CD8-positive, alpha-beta T cell (primary cell): ENCODE measurements at places on chromosomes 5 and 9.

DNA sequence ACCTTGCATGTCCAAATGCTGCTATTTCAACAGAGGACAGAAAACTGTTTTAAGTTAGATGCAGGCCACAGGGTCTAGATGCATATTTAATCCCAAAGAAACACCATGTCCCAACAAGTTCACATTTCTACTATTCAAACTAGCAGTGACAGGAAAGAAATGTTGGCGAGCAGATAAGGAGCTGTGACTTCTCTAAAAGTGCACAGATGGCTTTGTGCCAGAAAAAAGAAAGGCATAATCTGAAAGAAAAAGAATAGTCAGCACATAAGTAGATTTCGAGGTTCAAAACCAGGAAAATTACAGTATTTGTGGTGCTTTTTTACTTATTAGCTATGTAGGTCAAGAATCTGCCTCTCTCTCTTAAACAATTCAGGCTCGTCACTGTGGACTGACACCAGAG, 178.3 kb downstream of the DNAH5 start:
- DNase-seq = no peak

- DNase-seq = no peak
Observed at GRCh38 chr9:88303721-88304451, 84.4 kb upstream of the SPIN1 start.

DNA sequence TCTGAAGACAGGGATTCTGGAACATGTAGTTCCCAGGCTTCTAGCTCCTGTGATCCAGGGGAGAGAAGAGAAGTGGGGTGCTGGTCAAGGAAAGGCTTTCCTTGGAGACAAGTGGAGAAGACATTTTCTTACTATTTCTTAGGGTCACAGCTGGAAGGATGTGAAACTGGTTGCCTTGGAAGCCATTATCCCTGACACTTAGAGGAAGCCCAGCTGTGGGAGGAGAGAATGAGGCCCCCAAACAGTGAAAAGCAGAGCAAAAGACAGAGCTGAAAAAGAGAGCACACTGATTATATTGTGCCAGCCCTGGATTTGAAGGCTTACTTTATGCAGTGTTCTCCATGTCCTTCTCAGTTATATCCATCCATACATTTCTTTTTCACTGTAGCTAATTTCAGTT, 17.5 kb upstream of the SHB start:
- DNase-seq = no peak

DNA sequence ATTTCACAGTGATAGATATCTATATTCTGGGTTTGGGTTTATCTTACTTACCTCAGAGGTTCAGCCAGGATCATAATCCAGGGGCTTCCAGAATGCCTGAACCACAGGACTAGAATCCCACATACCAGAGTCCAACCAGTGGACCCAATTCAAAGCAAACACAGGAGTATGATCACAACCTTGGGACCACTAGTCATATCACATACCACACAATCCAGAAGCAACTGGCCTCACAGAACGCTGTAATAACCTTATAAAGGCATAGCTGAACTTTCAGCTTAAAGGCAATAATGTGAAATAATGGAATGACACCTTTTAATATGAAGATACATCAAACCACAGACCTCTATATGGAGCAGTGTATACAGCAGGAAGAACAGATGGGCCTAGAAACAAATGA, 25.3 kb downstream of the RAPGEF6 start:
- no peak for DNase-seq

DNA sequence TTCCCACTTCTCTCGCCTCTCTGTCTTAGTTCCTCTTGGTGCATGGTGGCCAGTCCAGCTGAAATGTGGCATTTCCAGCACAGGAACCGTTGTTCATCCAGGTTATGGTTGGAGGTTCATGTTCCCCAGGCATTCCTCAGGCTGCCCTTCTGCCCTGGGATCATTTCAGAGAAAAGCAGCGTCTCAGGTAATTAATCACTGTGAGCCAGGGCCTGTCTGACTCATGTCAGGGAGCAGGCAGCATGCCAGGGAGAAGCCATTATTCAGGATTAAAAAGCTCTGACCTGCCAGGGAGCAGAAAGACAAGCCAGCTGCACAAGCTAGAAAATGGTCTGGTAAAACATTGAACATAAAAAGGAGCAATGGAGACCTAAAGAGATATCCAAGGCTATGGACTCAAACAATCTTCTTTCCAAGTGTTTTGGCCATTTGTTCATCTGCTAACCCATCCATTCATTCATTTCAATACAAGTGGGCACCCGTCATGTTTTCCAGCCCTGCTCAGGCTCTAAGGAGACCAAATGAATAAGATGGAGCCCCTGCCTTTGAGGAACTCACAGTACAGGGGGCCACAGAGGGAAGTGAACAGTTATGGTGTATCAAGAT, 241.4 kb downstream of the DRD1 start:
- no peak for DNase-seq

DNA sequence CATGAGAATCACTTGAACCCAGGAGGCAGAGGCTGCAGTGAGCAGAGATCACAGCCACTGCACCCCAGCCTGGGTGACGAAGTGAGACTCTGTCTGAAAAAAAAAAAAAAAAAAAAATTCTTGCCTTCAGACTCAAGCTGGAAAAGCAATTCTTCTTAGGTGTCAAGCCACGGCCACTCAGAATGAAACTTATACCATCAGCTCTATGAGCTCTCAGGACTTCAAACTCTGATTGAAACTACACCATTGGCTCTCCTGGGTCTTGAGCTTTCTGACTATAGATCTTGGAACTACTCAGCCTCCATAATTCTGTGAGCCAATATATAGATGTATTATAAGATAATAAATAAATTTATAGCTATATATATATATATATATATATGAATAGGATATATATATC, 12.9 kb upstream of the FGF10 start:
- DNase-seq = no peak

DNA sequence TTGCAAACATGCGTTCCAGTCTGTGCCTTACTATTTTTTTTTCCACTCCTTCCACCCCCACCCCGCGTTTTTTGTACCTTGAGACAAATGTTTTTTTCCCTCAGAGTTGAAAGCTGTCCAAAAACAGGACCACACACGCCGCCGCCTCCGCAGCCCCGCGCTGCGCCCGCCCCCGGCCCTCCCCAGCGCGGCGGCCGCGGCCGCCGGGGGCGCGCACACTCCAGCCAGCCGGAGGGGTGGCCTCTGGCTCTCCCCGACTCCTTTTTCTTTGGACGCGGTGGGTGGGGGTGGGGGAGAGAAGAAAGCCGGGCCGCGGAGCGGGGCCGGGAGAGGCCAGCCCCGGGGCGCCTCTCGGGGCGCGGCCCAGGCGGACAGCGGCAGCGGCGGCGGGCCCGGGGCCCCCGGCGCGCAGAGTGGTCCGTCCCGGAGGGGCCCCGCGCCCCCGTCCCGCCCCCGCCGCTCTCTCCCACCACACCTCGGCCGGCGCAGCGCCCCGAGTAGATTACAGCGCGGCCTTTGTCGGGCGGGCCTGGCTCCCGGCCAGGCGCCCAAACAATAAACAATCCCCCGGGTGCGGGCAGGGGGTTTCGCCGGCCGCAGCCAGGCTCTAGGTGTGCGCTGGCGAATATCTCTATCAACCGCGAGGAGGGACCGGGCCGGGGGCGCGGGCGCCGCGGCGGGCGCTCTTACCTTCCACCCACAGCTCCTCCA, 10.9 kb downstream of the PTCH1 start:
- peak; percentile 62 for DNase-seq

DNA sequence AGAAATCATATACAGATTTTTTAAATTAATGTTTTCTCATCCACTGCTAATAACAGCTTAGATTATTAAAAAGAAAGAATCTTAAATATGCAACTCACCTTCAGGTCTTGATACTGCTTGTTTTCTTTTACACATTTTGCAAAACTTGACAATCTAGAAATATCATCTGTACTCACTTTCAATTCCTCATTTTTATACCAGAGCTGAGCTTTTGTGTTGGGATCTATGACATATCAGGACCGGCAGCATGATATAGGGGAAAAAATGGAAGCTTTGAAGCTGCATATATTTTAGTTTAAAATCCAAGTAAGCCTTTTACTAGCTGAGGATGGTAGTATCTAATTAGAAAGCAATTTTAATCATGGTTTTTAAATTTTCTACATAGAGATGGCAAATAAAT, 75.7 kb upstream of the SMARCA2 start:
- no peak for DNase-seq

- peak; percentile 20 for DNase-seq
Observed at GRCh38 chr5:91219803-91220371, 163.2 kb downstream of the ARRDC3 start.

- no peak for DNase-seq
Observed at GRCh38 chr9:137949260-137949659, 71.7 kb downstream of the CACNA1B start.

DNA sequence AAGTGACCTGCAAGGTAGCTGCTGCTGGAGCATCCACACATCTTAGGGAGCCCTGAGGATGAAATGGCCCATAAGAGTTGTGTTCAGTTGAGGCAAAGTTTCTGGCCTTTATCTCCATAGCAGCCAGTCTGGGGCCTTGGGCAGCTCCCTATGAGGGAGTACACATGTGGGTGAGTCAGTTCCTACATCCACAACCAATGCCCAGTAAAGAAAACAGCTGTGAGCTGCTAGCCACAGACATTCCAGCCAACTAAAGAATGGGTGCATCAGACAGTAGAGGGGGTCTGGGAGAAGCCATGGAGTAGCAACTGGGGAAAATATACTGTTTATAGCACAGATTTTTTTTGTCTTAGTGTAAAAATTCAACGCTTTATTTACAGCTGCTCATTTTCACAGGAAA, 720.7 kb downstream of the TLE1 start:
- no peak for DNase-seq

- no peak for DNase-seq
Observed at GRCh38 chr5:78550891-78551290, 97.7 kb downstream of the LHFPL2 start.

DNA sequence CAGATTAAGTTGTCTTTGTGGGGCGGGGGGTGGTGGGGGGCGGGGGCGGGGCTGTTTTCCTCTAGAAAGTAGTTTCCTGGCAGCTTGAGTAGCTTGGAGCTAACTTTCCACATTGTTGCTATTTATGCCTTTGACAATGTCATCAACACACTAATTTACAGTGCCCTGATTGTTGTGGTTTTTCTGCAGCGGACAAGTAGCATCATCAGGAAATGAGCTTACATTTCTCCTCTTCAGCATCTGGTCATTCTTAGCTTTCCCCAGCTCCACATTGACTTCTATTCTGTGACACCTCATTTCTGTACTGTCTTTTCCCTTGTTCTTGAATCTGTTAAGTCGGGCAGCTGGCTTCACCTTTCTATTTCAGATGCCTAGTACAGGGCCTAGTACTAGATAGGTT, 112.3 kb upstream of the RAD23B start:
- no peak for DNase-seq

DNA sequence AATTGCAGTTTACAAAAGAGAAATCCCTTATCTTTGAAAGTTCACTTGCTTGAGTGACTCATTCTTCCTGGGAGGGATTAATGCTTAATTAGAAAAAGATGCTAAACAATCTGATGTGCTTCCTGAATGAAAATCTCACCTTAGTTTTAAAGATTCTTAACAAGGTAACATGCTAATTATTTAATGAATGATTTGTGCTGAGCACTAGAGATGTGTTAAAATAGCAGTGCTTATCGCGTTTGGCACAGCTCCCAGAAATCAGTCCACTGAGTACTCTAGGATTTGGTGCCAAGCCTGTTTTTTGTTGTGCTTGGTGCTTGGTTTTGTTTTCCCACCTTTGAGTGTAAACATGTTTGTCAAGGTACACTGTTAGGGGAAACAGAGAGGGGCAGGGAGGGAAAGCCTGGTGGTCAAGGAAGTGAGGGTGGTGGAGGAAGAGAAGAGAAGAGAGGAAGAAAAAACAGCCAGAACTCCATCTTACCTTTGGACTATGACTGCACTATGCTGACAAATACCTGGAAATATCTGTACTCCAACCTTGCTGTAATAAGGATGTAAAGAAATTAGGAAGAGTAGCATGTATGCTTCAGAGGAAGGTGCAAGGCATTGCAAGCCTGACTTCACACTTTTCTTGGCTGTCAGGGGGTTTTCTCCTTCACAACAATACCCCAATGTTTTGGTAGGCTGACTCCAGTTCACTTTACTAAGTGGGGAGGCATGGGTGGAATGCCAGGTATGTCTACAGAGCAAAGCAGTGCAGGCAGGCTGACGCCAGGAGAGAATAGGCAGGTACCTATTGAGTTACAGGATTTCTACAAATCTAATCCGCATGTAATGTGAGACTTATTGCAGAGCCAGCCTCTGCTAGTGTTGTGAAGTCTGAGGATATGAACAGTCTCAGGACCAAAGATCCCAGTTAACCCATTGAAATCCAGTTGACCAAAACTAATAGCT, 157.2 kb upstream of the ISL1 start:
- DNase-seq = no peak

GRCh38 chr5:90144625-90145327, 264.8 kb downstream of the CETN3 start:
- no peak for DNase-seq

- DNase-seq = no peak
Observed at GRCh38 chr5:171355302-171355724, 32.3 kb upstream of the NPM1 start.

DNA sequence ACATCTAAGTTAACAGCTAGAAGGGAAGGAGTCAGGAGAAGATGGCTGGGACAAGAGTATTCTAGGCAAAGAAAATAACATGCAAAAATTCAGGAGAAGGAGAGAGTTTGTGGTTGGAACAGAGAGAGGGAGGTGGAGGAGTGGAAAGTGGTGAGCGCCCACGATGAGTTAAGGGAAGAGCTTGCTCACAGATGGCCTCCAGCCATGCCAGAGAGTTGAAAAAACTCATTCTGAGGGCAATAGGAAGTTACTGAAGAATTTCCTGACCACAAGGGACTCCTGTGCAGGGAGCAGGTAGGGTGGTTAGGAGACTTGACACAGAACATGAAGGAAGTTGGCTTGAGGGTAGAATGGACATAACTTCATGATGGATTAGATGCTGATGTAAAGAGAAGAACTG, 159.7 kb downstream of the DOCK2 start:
- no peak for DNase-seq

GRCh38 chr5:181099602-181100086, 31.3 kb downstream of the OR2V1 start:
- DNase-seq = no peak

GRCh38 chr5:59091965-59092364, 509.1 kb downstream of the RAB3C start:
- no peak for DNase-seq

- no peak for DNase-seq
Observed at GRCh38 chr9:27117489-27118135, 8.6 kb downstream of the TEK start.

DNA sequence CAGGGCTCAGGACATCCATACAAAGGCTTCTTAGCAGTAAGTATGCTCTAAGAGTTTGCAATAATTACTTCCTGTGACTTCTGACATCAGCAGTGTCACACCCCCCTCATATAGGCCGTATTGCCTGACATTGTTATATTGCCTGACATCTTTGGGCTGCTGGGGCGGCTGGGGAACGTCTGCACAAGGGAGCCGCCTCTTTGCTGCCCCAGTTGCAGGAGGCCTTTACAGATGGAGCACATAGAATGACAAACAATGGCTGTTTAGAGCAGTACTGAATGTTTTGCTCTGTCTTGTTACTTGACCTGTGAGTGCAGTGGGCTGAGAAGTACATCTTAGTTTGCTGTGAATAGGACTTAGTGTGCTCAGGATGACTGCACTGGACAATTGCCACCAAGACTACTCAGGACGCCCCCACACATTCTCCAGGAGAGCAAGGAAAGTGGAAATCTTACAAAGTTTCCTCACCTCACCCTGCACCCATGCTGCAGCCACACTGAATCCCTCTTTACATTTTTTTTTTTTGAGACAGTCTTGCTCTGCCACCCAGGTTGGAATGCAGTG, 65.4 kb upstream of the SPOCK1 start:
- DNase-seq = no peak
